ENCODE measurements at places on chromosomes 6 and 20.

DNA sequence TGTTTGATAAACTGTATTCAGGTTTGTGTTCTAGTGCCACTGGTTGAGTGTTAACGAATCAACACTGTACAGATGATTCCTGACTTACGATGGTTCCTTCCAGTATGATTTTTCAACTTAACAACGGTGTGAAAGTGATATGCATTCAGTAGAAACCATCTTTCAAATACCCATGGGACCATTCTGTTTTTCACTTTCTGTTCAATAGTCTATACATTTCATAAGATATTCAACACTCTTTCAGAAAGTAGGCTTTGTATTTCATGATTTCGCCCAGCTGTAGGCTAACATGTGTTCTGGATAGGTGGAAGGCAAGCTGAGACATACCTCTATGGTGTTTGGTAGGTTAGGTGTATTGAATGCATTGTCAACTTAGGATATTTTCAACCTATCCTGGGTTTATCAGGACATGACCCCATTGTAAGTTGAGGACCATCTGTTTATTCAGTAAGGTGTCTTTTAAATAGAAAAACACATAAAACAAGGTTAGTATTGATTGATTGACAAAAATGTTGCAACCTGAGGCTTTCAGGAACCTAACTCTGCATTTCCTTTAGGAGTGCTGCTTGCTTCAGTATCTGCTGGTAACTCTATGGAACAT, 32.3 kb downstream of the SYNJ2 start:
- no peak for DNase-seq

- no peak for DNase-seq
Observed at GRCh38 chr20:24983896-24984295, 8.7 kb downstream of the APMAP start.

- DNase-seq: no peak
Observed at GRCh38 chr6:148769304-148769968, 22.6 kb downstream of the UST start.

GRCh38 chr6:4606821-4607704, 169.1 kb upstream of the CDYL start:
- DNase-seq: no peak

DNA sequence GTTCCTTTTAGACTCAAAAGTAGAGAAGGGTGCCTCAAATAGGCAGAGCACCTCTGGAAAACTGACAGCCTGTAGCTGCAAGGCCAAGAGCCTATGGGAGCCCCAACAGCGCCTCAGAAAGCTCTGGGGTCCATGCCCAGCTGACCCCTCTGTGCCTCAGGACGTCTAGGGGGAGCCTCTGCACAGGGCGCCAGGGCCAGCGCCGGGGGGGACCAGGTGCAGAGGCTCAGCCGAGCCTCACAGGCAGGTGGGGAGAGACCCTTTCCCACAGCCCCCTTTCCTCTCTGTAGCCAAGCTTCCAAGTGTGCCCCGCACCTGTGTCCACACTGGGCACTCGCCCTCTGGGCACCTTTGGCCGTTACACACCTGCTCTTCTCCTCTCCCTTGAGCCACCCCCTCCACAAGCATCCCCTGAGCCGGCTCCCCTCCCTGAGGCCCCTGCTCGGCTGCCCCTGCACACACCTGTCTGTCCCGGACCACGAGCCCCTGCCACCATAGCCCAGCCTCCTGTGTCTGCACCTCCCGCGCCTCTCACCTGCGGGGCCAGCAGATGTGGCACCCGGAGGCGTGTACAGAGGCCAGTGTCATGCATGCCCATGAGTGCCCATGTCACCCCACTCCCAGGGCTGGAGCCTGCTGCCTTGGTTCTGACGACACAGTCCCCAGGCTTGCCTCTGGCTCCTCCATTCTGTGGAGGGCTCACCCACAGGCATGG, 53.2 kb downstream of the GINS1 start:
- DNase-seq: no peak

- peak; percentile 59 for DNase-seq
Observed at GRCh38 chr20:36861875-36862801, 13.8 kb upstream of the TLDC2 start.

DNA sequence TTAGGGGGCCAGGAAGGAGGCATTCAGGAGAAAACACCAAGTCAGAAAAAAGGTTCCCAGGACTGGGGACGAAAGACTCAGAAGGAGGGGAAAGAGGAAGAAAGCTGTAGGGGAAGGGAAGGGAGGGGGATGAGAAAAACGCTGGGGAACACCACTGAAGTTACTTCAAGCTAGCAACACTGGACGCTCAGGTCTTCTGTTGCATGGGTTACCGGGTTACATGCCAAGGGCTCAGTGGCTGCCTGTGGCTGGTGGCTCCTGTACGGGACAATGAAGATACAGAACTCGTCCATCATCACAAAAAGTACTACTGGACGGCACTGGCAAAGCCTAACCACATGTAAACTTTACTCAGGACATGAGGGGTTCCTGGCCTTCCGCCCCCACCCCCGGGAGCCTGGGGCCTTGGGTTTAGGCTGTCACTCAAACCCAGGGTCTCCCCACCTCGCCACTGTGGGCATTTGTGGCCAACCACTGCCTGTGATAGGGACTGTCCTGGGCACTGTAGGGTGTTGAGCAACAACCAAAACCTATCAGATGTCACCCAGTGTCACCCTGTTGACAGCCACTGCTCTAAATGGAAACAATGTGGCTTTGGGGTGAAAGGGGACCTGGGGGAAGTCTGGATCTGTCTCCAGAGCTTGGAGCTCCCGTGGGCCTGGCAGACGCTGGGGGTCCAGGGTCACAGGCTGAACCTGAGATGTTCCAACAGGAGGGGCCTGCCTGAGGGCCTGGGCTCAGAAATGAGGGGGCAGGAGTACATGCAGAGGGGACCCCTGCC, 40.3 kb upstream of the CD93 start:
- peak; percentile 30 for DNase-seq

DNA sequence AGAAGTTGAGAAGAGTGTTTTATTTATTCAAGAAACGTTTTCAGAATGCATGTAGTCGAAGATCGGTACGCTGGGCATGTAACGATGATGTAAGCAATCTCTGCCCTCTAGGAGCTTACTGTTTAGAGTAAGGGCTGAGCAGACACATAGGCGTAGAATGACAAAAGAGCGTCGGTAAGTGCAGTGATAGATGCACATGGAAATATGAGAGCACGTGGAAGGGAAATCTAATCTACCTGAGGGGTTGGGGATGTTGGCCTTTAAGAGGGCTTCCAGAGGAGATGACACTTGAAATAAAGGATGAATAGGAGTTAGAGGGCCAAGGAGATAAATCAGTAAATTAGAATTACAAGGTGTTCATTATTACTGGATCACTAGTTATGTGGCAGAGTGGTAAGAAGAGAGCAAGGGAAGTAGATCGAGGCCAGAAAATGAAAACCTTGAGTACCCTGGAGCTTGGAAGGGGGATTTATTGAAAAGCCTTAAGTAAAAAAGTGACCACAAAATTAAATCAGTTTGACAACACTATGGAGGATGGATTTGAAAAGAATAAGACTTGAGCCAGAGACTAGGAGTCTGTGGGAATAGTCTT, 782 bp downstream of the TRMT11 start:
- peak; percentile 43 for DNase-seq

DNA sequence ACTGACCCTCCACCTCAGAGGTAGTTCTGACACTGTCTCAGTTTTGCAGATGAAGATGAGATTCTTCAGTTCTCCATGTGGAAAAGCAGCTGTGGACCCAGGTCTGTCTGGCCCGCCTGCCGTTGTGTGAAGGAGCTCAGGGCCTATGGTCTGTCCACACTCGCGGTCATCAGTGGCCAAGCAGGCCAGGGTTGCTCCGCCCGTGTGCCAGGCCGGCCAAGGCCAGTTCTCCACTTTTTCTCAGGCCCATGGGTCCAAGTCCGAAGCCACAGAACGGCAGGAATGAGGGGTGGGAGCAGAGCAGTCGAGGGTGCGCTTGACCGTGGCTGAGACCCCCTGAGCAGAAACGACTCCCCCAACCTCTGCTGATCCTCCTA, 8.6 kb upstream of the MAP1LC3A start:
- no peak for DNase-seq

DNA sequence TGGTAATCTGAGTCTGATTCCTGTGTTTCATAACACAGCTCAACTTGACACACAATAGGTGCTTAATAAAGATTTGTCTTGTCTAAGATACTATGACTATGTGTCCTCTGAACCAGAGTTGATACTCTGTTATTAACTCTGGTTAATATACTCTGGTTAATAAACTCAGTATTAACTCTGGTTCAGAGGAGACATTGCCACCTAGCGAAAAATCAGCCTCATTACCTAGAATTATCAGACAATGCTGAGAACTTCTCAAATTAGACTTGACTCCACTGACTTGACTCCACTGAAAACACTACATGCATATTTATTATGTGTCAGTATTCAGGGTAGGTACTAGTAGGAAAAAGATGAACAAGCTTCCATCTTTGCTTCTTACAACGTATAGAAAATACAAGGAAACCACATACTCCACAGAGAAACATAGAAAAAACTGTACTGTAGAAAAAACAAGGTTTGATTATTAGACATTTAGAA, 73.9 kb downstream of the AHI1 start:
- DNase-seq: peak; percentile 87

GRCh38 chr6:137277971-137278637, 58.9 kb upstream of the IFNGR1 start:
- DNase-seq: no peak

DNA sequence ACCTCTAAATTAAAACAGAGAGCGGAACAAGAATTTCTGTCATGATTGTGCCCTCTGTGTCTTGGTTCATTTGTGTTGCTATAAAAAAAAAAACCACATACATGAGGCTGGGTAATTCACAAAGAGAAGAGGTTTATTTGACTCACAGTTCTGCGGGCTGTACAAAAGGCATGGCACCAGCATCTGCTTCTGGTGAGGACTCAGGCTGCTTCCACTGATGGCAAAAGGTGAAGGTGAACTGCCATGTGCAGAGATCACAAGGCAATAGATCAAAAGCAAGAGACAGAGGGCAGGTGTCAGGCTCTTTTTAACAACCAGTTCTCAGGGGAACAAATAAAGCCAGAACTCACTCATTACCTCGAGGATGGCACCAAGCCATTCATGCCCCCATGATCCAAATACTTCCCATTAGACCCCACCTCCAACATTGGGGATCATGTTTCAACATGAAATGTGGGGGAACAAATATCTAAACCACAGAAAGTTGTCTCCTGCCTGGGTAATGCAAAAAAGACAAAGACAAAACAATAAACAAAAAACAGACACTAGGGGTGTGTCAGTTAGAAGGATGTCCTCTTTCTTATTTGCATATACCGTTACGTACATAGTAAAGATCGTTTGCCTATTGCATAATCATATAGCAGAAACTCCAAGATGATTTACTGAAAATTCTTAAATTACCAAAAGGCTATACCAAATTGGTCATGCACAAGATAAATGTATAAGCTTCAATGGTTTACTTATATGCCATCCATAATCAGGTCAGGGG, 17.0 kb downstream of the SERPINB9 start:
- DNase-seq: no peak

GRCh38 chr6:160277546-160277945, 18.9 kb upstream of the SLC22A2 start:
- DNase-seq: no peak

- no peak for DNase-seq
Observed at GRCh38 chr6:89685311-89685710, 46.8 kb upstream of the LYRM2 start.

- no peak for DNase-seq
Observed at GRCh38 chr20:46089167-46089416, 670 bp downstream of the NCOA5 start.

GRCh38 chr6:10248378-10248843, 166.5 kb downstream of the TFAP2A start:
- DNase-seq: no peak

- DNase-seq: peak; percentile 14
Observed at GRCh38 chr6:30450909-30451841, 38.1 kb upstream of the HLA-E start.

- DNase-seq: peak; percentile 60
Observed at GRCh38 chr20:4369798-4370124, 351.9 kb upstream of the PRND start.

GRCh38 chr20:1894471-1894950, 696 bp upstream of the SIRPA start:
- no peak for DNase-seq

- DNase-seq: no peak
Observed at GRCh38 chr6:167761794-167762258, 64.9 kb upstream of the AFDN start.

DNA sequence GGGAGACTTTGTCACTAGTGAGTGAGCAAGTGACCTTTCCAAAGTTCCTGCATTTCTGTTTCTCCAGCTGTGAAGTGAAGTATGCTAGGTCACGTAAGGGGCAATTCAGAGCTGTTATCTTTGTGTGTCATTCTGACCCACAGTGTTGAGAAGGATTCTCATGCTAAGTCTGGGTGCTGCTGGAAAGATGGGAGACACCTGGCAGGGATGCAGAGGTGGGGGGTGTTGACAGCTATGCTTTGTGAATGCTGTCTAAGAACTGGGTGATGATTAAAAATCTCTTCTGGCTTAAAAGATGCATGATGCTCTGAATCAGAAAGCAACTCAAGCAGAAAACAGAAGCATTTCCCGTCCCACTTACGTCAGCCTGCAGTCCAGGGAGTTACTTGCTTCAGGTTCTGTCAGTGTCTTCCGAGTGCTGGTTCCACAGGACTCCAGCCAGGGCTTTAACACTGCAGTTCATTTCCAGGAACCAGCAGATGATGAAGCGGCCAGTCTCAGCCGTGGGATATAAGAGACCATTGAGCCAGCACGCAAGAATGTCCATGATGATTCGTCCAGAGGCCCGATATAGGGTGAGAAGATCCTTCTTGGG, 30.9 kb upstream of the ASXL1 start:
- DNase-seq: no peak

DNA sequence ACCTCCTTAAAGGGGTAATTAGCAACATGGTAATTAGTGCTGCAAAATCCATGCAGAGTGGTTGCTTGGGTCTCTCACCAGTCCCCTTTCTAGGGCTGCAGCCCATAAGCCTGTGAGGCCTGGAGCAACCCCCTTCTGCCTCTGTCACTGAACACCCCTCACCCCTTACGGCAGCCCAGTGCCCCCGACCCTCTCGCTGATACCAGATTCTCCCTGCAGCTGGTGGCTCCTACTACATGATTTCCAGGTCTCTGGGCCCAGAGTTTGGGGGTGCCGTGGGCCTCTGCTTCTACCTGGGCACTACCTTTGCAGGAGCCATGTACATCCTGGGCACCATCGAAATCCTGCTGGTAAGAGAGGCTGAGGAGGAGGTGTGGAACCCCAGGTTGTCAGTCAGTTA, 8.0 kb downstream of the SLC12A5 start:
- no peak for DNase-seq

- DNase-seq: peak; percentile 50
Observed at GRCh38 chr6:37487591-37488380, 11.9 kb downstream of the CCDC167 start.

DNA sequence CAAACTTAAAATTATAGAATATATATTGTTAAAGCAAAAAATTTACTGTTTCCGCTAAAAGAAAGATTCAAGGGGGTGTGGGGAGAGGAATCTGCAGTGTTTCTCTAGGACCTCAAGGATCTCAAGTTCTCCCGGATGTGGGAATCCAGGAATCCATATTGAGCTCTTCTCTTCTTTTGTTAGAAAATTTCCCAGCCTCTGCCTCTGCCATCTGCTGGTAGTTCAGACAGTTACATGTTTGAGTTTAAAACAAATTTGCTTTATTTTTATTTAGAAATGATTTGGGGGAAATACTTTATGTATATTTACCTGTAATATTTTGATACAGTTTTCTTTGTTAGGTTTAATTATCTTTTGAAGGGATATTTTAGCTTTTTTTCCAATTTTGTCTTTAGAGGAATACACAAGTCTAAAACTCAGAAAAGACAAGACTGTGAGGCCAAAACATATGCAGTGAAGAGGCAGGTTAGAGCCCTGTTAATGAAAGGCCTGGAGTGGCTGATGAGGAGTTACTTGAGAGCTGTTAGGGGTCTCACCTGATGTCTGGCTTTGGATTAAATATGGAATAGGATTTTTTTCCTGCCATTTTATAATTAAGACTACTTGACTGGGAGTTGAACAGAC, 268.8 kb downstream of the ARID1B start:
- no peak for DNase-seq
